Aorta (tissue), 5 donors: ENCODE measurements at places on chromosomes 4 and X. TPM values are rescaled to one million over a fixed set of nuclear protein-coding genes. Genes with fewer than 3 reads are reported as not detected.

- DNase-seq = no peak
Measured at GRCh38 chr4:17681281-17682221, 67.1 kb downstream of the MED28 start.

DNA sequence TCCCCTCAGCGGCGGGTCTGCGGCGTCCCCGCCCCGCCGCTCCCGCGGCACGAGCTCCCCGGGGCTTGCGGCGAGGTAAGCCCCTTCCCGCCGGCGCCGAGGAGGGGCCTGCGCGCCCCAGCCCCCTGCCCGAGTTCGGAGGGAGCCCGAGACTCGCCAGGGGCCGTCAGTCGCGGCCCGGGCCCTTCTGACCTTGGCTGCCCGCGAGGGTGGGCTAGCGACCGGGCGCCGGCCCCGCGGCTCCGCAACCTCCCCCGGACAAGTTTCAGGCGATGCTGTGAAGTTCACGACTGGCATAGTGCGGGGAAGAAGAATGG is 554 bp downstream of the CDKL5 start:
- no peak for DNase-seq

GRCh38 chr4:43112139-43112538 is 219.6 kb downstream of the GRXCR1 start:
- DNase-seq = no peak

DNA sequence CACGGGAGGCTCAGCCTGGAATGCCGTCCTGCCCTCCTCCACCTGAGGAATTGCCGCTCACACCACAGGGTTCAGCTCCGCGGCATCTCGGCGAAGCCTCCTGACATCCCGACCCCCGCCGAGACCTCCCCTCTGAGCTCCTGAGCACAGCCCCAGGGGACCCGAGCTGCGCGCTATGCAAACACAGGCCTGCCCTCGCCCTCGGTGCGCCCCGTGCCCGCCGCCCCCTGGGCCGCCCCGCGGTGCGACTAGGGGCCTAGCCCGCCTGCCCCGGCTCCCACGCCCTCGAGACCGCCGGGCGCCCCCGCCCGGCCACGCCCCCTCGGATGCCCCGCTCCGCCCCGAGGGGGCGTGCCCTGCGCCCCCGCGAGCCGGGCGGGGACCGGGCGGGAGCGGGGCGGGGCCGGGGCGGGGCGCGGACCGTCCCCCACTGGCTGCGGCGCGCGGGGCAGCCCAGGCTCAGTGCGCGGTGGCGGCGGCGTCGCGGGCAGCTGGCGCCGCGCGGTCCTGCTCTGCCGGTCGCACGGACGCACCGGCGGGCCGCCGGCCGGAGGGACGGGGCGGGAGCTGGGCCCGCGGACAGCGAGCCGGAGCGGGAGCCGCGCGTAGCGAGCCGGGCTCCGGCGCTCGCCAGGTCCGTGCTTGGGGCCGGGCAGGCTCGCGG is at the start of gene FGFR3:
FGFR3 (plus strand) TSS at position 462 of the 664 bp plus-strand sequence. CDS start 642 bp downstream, outside the sequence.
- no peak for DNase-seq

- no peak for DNase-seq
Measured at GRCh38 chrX:143642426-143642825, 6.5 kb upstream of the SLITRK4 start.

GRCh38 chr4:173330590-173330989 is 3.6 kb downstream of the HMGB2 start:
- DNase-seq = no peak

DNA sequence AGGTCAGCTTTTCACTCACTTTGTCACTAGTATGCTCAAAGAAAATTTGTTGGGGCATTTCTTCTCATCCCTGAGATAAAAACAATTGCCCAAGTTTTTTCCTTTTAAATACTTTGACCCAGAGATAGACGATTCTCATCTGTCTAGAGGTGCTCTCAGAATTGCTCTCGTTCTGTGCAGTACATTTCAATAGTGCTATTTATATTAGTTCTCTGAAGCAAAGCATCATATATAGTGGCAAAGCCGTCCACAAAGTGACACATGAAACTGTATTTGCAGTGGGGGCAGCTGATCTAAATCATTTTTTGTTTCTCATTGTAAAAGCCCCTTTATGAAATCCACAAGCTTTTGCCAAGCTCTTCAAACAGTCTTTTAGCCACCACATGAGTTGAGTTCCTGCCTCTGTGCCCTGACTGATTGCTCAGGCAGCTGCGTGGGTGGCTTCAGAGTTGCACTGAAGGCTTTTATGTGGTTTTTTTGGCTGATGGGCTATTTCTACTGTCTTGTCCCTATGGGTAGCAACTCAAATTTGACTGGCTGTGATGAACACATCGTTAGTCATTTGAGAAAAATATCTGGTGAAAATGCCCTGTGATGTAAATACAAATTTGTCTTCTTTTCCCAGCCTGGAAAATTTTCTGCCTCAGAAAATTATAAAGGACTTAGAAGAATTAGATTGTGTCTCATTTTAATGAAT is 119.1 kb upstream of the OTUD4 start:
- no peak for DNase-seq

DNA sequence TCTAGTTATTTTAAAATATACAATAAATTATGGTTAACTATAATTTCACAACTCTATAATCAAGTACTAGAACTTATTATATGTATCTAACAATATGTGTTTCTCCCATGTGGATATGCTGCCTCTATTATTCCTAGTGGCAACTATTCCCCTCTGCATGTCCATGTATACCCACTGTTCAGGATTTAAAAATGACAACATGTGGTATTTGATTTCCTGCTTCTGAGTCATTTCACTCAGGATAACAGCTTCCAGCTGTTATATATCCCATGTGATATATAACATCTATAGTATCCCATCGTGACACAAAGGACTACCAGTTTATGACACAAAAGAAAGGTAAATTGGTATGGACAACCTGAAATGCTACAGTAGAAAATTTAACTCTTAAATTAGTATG is 167.4 kb upstream of the TACR3 start:
- DNase-seq = no peak

- no peak for DNase-seq
Measured at GRCh38 chrX:131306601-131307000, 17.5 kb upstream of the IGSF1 start.

- DNase-seq = no peak
Measured at GRCh38 chrX:14056206-14056605, 26.5 kb upstream of the GEMIN8 start.

DNA sequence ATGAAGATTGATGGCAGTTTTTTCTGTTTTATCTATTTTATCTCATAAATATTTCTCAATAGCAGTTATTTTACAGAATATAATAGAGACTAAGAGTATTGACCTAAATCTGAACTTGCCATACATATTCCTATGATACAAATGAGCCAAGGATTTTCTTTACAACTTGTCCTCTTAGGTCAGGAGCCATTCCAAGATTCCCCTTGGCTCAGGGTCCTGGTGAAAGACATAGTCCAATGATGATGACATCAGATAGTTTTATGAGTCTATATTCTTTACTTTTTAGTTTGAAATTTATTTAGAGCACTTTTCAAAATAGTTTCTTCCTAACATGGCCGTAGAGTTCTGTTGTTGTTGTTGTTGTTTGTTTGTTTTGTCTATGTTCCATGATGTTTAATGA is 869.1 kb upstream of the GRID2 start:
- no peak for DNase-seq

DNA sequence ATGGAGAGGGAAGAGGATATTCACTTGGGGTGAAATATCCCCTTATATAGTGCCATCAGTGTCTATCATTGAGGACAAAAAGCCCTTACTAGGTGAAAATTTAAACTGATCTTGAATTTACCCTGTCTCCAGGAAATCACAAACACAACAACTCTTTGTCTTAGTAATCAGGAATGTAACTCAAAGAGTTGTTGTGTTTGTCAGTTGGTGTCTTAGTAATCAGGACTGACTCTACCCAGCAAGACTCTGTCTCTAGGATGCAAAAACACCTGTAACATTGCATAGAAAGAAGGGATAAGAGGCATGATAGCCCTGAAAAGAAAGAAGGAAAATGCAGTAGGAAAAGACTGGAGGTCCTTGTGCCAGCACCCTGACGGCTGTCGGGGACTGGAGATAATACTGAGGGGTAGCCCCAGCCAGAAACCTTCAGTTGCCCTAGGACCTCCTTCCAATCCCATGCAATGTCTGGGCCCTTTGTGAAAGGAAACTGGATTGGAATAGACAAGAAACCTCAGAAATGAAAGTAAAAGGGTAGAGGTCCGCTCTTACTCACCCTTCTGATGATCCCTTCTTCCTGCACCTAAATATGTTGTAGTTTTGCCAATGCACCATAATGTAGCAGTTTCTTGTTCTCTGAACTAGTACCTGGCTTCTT is 45.3 kb downstream of the HMGB2 start:
- DNase-seq = no peak

- no peak for DNase-seq
Measured at GRCh38 chr4:84917086-84917821, 49.2 kb downstream of the WDFY3 start.

GRCh38 chr4:77905651-77906263 is 43.1 kb downstream of the MRPL1 start:
- no peak for DNase-seq

DNA sequence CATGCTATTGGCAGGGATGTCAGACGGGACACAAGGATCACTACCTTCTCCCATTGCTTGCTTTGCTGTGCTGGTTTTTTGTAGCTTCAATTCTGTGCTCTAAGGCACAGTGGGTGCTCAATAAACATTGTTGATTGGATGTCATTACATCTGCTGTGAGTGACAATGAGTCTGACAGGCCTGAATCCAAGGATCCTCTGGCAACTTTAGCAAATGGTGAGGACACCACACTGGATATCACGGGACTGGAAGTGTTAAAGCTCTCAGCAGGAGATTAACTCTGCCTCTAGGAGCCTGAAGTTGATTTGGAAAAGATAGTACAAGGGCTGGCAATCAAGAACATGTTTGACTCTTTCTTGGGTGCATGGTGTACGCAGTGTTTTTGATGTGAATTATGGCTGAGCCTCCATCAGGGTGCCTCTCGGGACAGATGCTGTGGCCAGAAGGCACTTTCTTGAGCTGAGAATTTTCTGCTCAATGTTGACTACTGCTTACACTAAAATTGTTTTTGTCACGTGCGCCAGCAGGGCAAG is 217.9 kb downstream of the ARAP2 start:
- no peak for DNase-seq

The PCDH18 gene
- 17.2 TPM for total RNA-seq

The ATOH1 gene
- total RNA-seq = not detected

The HAND2 gene
- total RNA-seq = 19.5 TPM

The AFF2 gene
- 2.7 TPM for total RNA-seq

The GUCY1B1 gene
- total RNA-seq = 24.9 TPM

The NDUFB11 gene
- 33.7 TPM for total RNA-seq

The NXF2B gene
- not detected for total RNA-seq

The GALNTL6 gene
- 0.39 TPM for total RNA-seq

The SLITRK4 gene
- 4.1 TPM for total RNA-seq

The PDCL2 gene
- not detected for total RNA-seq

The ATP1B4 gene
- not detected for total RNA-seq

The RAP2C gene
- total RNA-seq = 22.2 TPM

The TMPRSS11A gene
- total RNA-seq = not detected

The FGFBP2 gene
- 1.6 TPM for total RNA-seq
